ENCODE measurements at places on chromosomes 4 and X. TPM values are rescaled to one million over a fixed set of nuclear protein-coding genes. Genes with fewer than 3 reads are reported as not detected.

The DGKQ gene
- 4.8 TPM for total RNA-seq

The TMEM35A gene
- total RNA-seq: not detected

The SPANXD gene
- total RNA-seq: not detected

The SSX3 gene
- total RNA-seq: not detected

The XKRX gene
- total RNA-seq: 0.34 TPM

The TAF7L gene
- 0.11 TPM for total RNA-seq

The GABRA4 gene
- total RNA-seq: not detected

The CENPVL2 gene
- not detected for total RNA-seq

The TMPRSS11D gene
- not detected for total RNA-seq

The SMIM43 gene
- total RNA-seq: not detected

The PRR32 gene
- total RNA-seq: not detected

DNA sequence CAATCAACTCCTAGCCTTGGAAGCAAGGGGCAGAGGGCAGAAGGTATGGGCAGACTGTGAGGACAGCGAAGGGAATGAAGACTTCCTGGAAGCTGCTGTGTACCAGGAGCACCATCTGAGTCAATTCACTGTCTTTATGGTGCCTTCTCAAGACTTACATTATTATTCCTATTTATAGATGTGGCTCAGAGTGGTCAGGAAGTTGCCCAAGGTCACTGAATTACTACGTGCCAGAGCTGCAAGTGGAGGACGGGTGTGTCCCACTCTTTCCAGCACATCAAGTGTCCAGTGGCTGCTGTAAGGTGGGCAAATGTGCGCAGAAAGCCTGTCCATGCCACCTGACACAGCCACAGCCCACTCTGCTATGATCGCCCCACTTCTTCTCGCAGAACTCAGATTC lies 32.0 kb downstream of the SMPX start:
- ATAC-seq: no peak

GRCh38 chr4:116070283-116070682 lies 956.9 kb upstream of the NDST4 start:
- no peak for ATAC-seq

DNA sequence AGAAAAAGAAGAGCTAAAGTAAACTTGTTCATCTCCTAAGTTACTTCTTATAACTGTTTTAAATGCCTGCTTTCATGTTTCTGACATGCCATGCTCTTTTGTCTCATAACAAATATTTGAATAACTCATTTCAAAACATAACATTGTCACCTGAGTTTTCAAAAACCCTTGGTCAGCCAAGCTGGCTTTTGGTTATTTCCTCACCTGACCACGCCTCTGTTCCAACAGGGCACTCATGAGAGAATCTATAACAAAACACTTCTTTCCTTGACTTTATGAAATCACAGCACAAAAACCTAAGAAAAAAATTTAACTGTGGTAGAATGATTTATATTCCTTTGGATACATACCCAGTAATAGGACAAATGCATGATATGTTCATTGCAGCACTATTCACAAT lies 172.9 kb upstream of the GALNT7 start:
- ATAC-seq: no peak

GRCh38 chrX:41047878-41048534 lies 37.2 kb upstream of the USP9X start:
- no peak for ATAC-seq

GRCh38 chr4:94262163-94263016 lies 54.7 kb downstream of the SMARCAD1 start:
- no peak for ATAC-seq

GRCh38 chrX:119698845-119699244 lies 5.9 kb upstream of the SEPTIN6 start:
- ATAC-seq: peak; percentile 56

- ATAC-seq: peak; percentile 54
These were observed 40.9 kb upstream of the MAP3K15 start for GRCh38 chrX:19556202-19556601.

DNA sequence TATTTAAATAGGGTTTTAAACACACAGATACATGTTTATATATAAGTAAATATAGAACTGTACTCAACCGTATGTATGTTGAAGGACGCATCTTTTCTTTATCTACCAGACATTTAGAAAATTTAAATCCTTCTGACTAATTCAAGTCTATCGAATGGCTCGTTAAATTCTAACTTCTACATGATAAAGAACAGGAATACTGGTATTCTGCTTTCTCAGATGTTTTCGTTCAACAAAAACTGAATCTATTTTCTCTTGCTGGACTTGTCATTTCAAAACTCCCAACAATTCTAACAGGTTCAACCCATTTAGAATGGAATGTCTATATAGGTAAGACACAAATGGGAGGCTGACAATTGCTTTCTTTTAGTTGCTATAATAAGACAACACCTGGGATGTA lies 978.3 kb upstream of the ADGRL3 start:
- ATAC-seq: no peak

DNA sequence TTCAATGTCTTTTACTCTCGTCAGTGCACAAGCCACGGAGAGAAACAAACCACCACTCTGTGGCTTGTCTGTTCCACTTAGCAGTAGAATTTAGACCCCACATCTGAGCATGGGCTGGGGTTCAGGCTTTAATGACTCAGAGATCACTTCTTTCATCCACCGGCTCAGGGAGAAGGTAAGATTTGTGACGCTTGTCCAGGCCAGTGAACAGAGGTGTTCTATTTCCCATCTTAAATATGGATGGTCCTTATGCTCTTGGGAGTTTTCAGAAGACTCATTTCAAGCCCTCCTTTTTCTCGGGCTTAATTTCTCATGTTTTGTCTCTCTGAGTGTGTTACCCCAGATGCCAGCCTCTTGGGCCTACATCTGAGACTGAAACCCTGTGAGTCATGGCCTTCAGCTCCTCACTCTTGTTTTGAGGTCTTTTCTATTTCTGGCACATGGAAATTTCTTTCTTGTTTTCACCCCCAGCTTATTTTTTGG lies 127.4 kb upstream of the SFRP2 start:
- peak; percentile 94 for ATAC-seq

DNA sequence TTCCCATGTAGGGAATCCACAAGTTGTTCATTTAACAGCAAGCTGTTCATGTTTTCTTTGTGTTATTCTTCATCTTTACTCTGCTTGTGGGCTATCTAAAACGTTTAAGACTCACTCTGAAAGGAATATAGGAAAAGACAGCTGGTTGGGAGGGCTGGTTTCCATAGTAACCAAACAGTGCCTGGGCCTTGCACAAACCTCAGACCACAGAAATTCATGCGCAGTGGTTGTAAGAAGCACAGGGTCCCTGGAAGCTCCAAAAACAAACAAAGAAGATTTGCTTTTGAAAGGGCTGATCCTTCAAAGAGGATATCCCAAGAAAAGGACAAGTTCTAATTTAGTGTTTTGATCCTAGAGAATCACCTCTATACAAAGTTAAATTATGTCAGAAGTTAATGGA lies 7.8 kb downstream of the SERTM2 start:
- no peak for ATAC-seq

DNA sequence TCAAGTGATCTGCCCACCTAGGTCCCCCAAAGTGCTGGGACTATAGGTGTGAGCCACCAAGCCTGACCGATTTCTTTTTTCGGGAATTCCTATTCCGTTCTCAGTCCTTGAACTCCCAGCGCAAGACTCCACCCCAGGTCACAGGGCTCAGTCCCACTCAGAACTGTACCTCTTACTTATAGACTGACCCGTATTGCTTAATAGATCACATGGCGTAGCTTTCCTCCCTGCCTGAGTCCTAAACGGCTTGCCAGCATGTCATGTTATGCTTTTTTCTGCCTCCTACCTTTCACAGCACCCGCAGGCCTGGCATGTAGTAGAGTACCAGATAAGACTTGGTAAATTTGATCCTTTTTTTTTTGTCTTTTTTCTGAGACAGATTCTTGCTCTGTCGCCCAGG lies 22.4 kb downstream of the SAT1 start:
- ATAC-seq: no peak

GRCh38 chr4:183918696-183919095 lies 13.6 kb downstream of the STOX2 start:
- no peak for ATAC-seq

GRCh38 chr4:40180356-40180755 lies 16.5 kb upstream of the RHOH start:
- ATAC-seq: no peak

- no peak for ATAC-seq
These were observed 1389.5 kb downstream of the FAM133A start for GRCh38 chrX:95063554-95063953.

DNA sequence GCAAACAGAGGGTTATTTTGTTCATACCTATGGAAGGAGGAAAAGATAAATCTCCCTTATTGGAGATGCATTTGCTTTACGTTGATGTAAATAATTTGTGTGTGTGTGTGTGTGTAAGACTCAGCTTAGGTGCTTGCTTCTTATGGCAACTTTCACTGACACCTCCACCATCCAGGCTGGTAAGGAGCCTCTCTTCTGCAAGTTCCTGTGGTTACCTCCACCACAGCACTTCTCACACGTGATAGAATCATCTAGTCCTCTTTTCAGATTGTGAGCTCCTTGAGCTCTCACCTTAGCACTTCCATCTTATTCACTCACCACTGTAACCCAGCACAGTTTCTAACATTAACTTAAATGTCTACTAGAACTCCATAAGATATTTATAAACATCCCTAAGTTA lies 553.7 kb downstream of the FGF13 start:
- ATAC-seq: no peak

DNA sequence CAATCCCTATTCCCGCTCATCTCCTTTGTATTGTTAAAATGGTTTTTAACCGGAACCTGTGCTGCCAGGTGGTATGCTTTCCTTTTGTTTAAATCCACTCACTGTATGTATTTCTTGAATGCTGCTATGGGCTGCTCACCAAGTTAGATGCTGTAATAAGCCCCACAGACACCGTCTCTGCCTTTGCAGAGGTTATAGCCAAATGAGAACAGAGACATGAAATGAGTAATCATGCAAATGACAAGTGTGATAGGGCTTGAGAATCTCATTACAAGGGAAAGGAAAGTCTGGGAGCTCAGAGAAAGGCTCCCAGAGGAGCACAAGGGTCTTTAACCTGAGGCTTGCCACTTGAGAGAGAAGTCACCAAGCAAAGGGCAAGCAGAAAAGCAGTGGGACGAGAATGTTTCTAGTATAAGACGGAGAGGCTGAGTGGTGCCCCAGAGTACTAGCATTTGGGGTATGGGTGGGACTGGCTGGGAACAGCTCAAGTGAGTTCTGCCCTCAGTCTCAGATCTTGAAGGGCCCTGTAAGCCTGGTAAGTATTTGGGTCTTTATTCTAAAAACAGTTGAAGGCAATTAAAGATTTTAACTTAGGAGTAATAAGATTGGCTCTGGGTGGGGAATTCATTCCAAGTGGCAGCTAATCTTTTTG lies 110.8 kb upstream of the H2AZ1 start:
- no peak for ATAC-seq

- ATAC-seq: no peak
These were observed 28.3 kb upstream of the PLCXD1 start for GRCh38 chrX:252957-253291.

- ATAC-seq: no peak
These were observed 15.7 kb downstream of the PLS3 start for GRCh38 chrX:115576676-115577075.

- no peak for ATAC-seq
These were observed 904.1 kb upstream of the EPHA5 start for GRCh38 chr4:66574145-66574978.

GRCh38 chr4:11438647-11439046 lies 10.0 kb upstream of the HS3ST1 start:
- ATAC-seq: no peak

All from activated T-helper 17 cell treated with anti-CD3 and anti-CD28 coated beads, Interleukin-2, amount 50 U/mL, for 72 hours (primary cell).